ENCODE measurements at places on chromosomes 1 and 21.

DNA sequence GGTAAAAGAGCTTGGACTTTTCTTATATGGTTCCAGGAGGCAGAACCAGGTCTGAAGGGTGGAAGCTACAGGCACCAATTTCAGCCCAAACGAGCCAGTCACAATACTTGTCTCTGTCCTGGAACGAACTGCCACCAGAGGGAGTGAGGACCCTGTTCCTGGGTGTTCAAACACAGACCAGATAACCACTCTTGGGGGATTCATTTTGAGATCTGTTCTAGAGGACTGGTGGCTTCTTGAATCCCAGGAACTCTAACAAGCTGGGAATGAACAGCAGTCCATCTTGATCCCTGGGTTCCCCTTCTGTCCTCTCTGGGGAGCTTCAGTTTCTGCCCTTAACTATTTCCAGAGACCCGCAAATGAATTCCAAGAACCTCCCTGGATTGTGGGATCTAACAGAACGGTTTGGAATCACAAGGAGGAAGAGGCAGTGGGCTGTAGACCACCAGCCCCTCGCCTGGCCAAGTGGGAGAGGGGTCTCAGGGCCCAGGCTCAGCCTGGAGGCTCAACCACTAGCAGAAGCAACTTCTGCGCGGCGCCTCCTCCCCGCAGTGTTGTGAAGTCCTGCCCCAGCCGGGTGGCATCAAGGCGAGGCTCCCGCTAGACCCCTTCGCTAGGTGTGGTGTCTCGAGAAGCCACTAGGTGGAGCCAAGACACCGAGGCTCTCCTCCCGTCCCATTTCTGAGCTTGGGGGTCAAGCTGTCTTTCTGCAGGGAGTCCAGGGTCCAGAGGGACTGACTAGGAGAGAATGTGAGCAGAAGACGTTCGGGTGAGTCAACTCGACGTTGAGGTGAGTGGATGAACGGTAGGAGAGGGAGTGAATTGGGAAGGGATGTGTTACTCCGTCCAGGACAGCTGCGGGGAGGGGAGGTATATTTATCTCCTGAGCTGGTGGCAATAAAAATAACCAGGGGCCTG lies 12.1 kb upstream of the NES start:
- DNase-seq: peak; percentile 83

DNA sequence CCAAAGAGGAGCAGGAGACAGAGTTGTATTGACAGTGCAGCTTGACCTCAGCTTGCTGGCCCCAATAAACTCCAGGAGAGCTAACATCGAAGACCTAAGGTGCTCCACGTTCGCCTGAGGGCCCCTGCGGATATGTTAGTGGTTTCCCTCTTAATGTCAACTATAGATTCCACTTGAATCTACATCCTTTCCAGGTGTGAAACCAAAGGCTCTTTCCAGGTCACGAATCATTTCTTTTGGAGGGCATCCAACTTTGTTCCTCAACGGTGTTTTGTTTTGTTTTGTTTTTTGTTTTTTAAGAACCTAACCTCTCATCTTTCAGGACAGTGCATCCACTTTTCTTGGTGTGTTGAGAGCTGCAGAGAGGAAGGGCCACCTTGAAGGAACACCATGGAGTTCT lies 267.6 kb upstream of the SGIP1 start:
- DNase-seq: no peak

DNA sequence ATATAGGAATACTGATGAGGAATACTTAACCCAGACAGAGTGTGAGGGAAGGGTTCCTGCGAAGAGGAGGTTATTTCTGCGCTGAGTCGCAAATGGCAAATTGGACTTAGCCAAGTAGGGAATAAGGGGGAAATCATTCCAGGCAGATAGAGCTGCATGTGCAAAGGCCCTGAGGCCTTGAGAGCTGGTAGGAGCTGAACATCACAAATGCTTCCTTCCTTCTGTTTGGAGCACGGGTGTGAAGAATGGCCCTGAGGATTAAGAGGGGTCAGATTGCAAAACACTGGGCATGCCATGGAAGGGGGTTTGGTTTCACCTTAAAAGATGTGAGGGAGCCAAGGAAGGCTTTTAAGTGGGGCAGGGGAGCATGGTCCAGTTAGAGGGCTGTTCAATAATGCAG lies 12.4 kb downstream of the IER5 start:
- no peak for DNase-seq

GRCh38 chr1:82907313-82907712 lies 1091.6 kb downstream of the TTLL7 start:
- DNase-seq: no peak

GRCh38 chr1:20184997-20185833 lies 681 bp upstream of the UBXN10 start:
- DNase-seq: no peak

DNA sequence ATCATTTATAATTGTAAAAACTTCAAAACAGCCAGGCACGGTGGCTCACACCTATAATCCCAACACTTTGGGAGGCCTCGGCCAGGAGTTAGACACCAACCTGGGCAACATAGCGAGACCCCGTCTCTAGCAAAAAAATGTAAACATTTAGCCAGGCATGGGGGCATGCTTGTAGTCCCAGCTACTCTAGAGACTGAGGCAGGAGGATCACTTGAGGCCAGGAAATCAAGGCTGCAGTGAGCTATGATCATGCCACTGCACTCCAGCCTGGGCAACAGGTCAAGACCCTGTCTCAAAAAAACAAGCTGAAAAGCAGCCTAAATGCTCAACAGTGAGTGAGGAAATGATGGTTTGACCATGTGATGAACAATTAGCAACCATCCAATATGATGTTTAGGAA lies 7.3 kb downstream of the C1orf167 start:
- no peak for DNase-seq

- no peak for DNase-seq
These were observed 3.2 kb downstream of the BTF3L4 start for GRCh38 chr1:52059321-52059720.
